ENCODE measurements at places on chromosomes 4 and X.
A peak's percentile ranks its signal among the peaks of the same experiment; 100 is the strongest.

DNA sequence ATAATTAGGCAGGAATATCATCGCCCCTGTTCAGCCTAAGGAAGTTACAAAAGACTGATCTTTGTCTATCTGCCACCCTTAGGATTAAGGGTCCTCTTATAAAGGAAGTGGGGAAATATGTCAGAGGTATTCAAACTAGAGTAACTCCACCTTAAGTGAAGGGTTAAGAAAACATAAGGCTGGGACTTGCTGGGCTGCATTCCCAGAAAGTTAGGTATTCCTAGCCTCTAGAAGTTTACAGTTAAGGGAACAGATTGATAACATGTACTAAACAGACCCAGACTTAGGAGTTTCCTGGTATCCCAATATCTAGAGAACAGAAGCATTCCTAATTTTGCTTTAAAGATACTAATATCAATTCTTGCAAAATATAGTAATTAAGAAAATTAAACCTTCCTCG, 6.0 kb downstream of the CXCL2 start:
- no peak for DNase-seq

DNA sequence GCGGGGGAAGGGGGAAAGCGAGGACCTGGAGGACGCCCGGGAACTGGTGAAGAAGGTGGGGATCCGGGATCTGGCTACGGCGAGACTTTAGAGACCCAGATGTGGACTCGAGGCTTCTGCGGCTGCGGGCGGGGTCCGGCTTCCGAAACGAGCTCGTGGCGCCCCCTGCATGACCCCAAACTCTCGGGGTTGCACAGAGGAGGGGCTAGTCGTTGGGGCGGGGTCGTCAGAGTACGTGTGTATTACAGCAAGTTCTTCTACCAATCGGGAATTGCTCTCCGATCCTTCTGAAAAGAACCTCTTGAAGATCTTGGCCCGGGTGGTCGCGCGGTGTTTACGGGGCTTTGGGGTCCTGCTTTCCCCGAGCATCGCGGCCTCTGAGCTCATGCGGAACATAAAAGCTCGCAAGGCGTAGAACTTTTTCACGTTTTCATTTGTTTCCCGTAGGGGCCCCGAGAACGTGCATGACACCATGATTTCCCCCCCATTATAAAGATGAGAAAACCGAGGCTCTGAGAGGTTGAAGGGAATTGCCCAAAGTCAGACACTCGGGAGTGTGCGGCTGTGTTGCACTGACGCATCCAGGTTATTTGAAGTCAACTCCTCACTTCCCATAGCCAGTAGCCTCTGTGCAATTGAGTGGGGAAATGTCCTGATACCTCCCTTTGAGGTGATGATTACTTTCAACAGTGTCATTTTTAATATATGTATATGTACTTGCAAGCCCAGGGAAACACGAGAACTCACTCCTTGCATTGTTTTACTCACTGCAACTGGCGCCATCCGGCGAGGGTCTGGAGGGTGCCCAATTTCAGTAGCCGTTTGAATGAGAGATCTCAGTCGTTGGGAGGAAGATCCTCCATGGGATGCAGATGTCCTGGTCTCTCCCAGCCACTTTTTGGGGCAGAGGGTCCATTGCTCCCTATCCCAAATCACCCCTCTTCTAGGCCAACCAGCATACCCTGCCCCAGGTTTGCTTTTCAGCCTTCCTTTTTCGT, at the start of gene BEND4:
TSS of gene BEND4 (minus strand) at position 149 of the 998 bp plus-strand sequence. CDS start 512 bp downstream, outside the sequence.
- DNase-seq: no peak

DNA sequence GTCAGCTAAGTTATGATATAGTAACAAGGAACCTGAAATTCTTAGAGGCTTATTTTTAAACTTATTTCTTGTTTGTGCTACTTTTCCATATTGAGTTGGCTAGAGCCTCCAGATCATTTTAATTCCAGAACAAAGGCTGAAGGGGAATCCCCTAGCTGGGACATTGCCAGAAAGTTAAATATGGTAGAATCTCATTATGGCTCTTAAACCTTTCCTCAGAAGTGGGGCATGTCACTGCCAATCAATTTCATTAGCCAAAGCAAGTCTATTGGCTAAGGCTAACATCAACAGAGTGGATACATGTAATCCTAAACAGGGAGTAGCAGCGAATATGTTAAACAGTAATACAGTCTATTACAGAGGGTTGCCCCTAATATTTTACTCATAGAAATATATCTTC, 47.0 kb downstream of the FTHL17 start:
- DNase-seq: no peak

GRCh38 chr4:4672402-4672801, 130.6 kb upstream of the STX18 start:
- DNase-seq: no peak

GRCh38 chr4:83109480-83110222, 4.9 kb downstream of the PLAC8 start:
- DNase-seq: peak; percentile 38

DNA sequence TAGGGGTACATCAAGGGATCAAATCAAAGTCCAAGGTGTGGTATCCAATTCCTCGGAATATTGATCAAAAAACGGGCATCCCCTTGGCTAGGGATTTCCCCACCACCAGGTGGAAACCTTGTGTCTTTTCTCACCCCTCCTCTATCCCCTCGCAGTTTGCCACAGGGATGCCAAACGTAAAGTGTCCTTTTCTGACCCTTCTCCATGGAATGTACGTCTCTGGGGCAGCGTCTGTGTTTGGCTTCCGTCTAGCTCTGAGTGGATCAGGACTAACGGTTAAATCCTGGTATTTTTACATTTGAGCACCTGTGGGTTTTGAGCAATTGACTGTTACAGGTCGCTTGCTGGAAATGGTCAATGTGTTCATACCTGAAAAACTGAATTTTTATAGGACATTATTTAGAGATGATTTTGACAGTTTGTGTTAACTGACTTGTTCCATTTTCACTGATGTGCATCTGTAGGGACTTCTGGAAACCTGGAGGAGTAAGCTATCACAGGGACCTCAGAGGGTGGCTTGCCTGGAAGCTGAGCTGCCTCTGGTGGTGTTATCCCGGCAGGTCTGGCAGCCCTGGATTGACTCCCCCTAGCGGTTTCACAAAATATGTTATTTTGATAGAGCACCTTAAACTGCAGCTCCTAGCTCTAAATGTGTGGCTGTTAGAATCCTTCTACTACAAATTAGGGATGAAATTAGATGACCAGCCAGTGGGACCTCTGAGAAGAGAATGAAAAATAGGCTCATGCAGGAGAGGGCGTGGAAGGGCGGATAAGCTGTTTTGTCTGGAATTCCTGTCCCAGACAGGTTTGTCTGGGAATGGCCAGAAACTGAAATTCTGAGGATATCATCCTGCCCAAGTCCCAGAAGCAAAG, 8.8 kb upstream of the MGST2 start:
- peak; percentile 36 for DNase-seq

GRCh38 chr4:75940692-75941253, at the start of gene NAAA:
TSS of gene NAAA (minus strand) at chr4:75941013. CDS start at chr4:75940949, 64 bp downstream.
- peak; percentile 84 for DNase-seq

DNA sequence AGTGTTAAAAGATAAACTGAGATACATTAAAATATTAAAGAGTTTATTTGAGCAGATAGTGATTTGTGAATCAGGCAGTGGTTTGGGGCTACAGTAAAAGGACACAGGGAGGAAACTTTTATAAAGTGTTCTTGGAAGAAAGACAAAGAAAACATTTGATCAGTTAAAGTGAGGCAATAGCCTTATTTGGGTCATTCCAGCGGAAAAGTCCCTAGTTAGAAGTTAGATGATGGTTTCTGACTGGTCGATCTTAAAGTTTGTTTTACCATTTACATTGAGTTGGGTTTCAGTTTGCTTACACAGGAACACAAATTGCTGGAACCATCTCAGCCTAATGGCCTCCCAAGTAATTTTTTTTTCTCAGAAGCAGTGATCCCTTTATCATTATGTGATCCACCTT, 69.7 kb downstream of the PPP1R2C start:
- DNase-seq: no peak

DNA sequence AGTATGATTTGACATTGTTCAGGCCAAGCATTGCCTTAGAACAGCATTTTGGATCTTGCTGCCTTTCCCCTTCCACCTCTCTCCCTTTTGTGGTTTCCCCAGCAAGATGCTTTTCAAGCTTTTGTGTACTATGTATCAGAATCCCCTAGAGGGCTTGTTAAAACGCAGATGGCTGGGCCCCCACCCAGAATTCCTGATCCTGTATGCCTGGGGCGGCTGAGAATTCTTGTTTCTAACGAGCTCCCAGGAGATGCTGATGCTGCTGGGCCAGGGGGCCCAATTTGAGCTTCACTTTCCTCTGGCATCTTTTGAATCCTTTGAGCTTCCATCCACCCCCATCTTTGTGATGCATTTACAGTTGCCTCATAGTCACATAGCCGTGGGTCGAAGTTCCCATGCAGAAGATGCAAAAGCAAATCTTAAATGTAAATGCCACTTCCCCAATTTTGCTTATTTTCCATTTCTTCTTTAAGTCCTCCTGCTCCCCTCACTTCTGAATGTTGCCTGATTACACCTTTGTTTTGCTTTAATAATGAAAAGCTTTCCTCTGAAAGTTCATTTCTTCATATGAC, 18.5 kb downstream of the HCCS start:
- DNase-seq: no peak

DNA sequence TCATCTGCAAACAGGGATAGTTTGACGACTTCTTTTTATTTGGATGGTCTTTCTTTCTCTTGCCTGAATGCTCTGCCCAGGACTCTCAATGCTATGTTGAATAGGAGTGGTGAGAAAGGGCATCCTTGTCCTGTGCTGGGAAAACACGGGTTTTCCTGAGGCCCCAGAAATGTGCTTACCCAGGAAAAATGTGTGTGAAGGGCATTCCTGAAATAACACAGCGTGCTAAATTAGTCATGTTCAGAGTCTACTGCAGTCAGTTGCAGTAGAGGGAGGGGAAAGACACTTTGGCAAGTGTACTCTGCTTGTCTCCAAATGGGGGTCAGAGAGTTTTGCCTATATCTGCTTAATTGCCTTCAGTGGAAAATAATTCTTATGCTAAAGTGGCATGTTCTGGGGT, 153.9 kb downstream of the CCNG2 start:
- DNase-seq: no peak

GRCh38 chr4:3267576-3268394, 18.8 kb downstream of the MSANTD1 start:
- no peak for DNase-seq

GRCh38 chr4:683982-684622, 4.8 kb downstream of the SLC49A3 start:
- DNase-seq: peak; percentile 33

DNA sequence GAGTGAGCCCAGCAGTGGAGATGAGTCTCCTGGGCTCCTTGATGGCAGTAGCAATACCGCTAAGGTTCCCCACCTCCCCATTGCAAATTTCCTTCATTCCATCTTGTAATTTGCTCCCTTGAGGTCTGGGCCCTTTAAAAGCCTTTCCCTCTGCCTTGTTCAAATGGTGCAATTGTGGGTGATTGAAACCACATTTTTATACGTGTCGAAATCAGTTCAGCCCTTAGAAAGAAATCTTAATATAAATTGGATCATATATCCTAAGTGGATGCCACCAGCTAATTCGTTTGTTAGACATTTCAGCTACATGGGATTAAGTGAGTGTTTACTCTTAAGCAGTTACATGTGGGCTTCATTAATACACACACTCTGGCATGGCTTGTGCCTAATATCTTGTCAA, 68.6 kb downstream of the NHS start:
- DNase-seq: no peak

- no peak for DNase-seq
These were observed 139.9 kb downstream of the REPS2 start for GRCh38 chrX:17086317-17086716.

GRCh38 chr4:148443512-148444295, 1.5 kb upstream of the NR3C2 start:
- peak; percentile 18 for DNase-seq

- DNase-seq: no peak
These were observed 509 bp downstream of the CXXC4 start for GRCh38 chr4:104494185-104494584.

DNA sequence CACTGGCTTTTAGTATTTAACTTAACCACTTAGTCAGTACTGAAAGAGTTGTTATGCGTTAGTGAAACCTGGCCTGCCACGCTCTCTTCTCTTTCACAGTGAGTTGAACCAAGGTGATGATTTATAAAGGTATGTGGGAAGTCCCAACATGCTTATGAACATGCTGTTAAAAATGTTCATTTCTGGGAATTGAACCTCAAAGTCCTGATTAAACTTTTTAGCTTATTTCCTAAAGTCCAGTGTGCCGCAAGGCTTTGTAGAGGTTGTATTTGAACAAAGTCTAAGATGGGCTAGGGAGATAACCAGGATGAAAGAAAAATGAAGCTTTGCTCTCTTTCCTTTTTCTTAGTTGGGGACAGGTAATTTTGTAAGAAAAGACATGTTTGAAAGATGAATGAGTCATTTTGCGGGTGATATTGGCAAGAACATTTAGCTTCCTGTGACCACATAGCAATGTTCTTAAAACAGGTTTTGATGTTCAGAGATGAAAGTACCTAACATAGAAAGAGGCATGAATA, 270.3 kb downstream of the DTHD1 start:
- no peak for DNase-seq

GRCh38 chr4:157421365-157421764, 200.8 kb downstream of the GRIA2 start:
- DNase-seq: no peak

DNA sequence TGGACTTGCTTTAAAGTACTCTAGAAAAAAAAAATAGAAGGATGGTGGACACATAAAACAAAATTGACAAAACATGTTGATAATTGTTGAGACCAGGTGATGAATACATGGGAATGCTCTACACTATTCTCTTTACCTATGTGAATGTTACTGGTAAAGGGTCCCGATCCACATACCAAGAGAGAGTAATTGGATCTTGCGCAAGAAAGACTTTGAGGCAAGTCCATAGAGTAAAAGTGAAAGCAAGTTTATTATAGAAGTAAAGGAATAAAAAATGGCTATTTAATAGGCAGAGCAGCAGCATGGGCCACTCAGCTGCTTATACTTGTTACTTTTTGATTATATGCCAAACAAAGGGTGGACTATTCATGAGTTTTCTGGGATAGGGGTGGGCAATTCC, 34.0 kb upstream of the PRR32 start:
- no peak for DNase-seq

GRCh38 chrX:146055733-146056132, 238.1 kb downstream of the SLITRK2 start:
- no peak for DNase-seq

GRCh38 chr4:83582289-83582785, 46.4 kb downstream of the GPAT3 start:
- no peak for DNase-seq

- no peak for DNase-seq
These were observed 236.7 kb downstream of the FRAS1 start for GRCh38 chr4:78293821-78294301.

- DNase-seq: no peak
These were observed 738.7 kb upstream of the NDST4 start for GRCh38 chr4:115851918-115852766.
